ENCODE measurements at places on chromosomes 6 and 20.

DNA sequence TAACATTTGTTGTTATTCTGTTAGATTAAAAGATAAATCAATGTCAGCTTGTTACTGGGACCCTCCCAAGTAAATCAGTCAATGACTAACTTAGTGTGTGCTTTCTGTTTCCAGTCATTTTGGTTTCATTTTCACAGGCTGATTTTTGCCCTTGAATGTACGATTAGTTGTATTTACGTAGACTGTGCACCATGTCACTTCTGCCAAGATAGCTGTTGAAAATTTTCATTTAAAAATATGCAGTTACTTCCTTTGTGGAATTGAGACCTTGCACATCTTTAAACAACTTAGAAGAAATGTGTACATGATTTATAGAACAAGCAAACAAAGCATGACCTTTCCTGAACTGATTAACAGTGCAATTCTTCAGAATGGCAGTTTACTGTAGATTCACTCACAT lies 944.8 kb upstream of the CITED2 start:
- peak; percentile 53 for DNase-seq

DNA sequence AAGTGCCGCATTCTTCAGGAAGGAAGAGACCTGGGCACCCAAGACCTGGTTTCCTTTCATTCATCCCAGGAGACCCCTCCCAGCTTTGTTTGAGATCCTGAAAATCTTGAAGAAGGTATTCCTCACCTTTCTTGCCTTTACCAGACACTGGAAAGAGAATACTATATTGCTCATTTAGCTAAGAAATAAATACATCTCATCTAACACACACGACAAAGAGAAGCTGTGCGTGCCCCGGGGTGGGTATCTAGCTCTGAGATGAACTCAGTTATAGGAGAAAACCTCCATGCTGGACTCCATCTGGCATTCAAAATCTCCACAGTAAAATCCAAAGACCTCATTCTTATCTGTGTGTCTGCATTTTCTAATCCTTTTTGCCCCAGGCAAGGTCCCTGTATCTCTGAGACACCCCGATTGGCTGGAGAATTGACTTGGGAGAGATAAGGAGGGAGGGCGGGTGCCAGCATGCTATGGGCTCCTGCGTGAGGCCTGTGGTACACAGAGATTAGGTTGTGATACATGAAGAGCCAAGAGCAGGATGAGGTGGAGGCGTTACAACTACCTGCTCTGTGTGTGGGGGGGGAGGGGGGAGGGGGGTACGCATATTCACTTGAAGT lies 4.8 kb downstream of the MUC21 start:
- DNase-seq, result no peak

- peak; percentile 33 for DNase-seq
Measured at GRCh38 chr6:30447237-30447636, 42.1 kb upstream of the HLA-E start.

- DNase-seq, result peak; percentile 59
Measured at GRCh38 chr6:79894939-79895338, 52.4 kb downstream of the ELOVL4 start.

GRCh38 chr6:703552-703951 lies 10.6 kb upstream of the EXOC2 start:
- peak; percentile 61 for DNase-seq

- DNase-seq, result peak; percentile 31
Measured at GRCh38 chr6:165245701-165246100, 63.7 kb downstream of the C6orf118 start.

- no peak for DNase-seq
Measured at GRCh38 chr6:57342148-57342669, 24.8 kb downstream of the PRIM2 start.

DNA sequence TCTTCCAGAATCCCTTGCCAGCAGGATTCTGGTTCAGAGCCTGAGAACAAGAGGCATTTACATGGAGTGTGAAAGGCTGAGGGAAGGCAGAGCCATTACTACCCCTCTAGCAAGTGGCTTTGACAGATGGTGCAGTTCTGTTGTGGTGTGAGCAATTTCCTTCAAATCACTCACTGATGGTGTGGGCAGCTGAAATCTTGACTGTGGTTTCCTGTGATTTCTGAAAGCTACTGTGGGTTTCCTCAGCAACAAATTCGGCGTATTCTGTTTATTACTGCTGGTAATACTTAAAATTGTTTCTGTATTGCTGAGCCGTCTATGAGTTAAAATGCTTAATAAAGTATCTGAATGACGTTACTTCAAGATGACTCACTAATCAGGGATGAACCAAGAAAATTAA lies 181.5 kb upstream of the TCF21 start:
- peak; percentile 84 for DNase-seq

DNA sequence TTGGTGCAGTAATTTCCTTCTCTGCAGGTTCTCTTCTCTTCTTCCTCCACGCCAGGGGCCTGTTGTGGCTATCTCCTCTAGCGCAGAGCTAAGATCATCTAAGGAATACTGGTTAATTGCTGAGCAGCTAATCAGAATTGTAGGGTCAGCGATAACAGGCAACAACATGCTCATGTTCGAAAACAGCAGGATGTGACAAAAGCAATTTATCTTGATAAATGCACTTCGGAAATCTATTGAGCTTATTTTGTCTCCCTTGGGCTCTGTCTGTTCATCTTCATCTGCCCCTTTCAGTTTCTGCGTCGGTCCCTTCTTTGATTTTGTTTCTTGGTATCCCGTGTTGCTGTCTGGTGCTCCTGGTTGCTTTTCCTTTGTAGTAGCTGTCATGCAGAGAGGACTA lies 67.3 kb upstream of the MAP3K7 start:
- DNase-seq, result no peak

- no peak for DNase-seq
Measured at GRCh38 chr6:170167657-170168159, 123.2 kb downstream of the DLL1 start.

- DNase-seq, result no peak
Measured at GRCh38 chr6:134621858-134622257, 303.9 kb upstream of the SGK1 start.

DNA sequence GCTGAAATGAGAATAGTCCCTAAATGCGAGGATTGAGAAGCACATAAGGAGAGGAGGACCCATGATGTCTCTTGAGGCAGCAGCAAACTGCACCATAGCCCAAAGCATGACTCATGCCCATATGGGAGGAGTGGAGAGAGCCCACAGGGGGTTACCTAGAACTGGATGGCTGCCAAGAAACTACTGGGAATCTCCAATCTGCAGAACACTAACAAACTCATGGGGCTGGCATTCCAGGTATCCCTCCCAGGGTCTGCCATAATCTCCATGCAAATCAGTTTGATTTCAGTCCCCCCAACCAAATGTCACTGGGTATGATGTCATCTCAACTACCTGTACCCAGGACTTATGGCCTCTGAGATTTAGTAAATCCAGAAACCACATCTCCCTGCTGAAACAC lies 410.5 kb downstream of the PTPRT start:
- no peak for DNase-seq

GRCh38 chr6:140276719-140277118 lies 902.3 kb upstream of the CITED2 start:
- peak; percentile 36 for DNase-seq

- DNase-seq, result peak; percentile 77
Measured at GRCh38 chr20:53582574-53583351, 10.9 kb downstream of the ZNF217 start.

GRCh38 chr6:136524339-136524935 lies 25.8 kb downstream of the MAP7 start:
- no peak for DNase-seq

DNA sequence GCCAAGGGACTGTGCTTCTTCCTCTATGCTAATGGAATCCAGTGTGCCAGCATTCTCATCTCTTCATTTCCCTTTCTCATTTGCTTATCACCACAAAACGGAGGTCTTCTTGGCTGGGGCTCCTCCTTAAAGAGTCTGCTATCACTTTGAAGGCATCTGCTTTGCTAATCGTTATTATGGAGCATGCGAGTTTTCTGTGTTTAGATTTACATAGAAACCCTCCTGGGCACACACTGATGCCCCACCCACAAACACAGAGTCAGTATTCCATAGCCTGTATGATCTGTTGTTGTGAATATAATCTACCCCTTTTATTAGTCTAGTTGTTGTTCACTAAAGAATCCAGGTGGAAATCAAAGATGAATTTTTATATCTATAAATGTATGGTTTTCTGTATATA lies 83.4 kb upstream of the XRN2 start:
- no peak for DNase-seq

DNA sequence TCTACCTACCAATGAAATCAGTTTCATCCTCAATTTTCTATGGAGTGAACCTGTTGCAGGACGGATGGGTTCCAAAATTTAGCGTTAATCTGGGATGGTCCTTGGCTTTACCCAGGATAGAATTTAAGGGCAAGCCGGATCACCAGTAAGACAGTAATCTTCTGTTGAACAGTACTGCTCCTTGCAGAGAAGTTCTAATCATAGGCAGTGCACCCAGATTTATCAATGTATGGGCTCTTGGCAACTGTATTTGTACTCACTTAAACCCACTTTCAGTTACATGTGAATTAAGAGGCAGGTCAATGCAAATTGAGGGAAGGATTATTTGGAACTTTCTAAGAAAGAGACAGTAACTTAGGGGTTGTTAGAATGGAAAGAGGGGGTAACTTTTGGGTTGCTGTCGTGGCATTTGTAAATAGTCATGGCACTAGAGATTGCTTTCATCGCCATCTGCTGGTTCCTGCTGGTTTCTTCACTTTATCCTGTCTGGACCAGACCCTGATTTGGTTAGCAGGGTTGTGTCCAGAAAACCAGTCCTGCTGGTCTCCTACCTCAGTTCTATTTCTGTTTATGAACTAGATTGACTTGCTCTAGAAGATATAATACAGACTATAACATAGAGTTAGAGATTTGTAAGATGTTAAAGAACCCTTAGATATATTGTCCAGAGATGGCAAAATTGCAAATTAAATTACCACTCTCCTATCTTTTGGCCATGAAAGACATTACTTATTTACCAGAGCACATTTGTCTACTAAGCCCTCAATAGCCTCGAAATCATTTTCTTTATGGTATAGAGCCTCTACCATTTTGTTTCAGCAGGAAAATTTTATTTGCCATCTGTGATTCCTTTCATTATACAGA lies 646.3 kb downstream of the UTRN start:
- peak; percentile 50 for DNase-seq

DNA sequence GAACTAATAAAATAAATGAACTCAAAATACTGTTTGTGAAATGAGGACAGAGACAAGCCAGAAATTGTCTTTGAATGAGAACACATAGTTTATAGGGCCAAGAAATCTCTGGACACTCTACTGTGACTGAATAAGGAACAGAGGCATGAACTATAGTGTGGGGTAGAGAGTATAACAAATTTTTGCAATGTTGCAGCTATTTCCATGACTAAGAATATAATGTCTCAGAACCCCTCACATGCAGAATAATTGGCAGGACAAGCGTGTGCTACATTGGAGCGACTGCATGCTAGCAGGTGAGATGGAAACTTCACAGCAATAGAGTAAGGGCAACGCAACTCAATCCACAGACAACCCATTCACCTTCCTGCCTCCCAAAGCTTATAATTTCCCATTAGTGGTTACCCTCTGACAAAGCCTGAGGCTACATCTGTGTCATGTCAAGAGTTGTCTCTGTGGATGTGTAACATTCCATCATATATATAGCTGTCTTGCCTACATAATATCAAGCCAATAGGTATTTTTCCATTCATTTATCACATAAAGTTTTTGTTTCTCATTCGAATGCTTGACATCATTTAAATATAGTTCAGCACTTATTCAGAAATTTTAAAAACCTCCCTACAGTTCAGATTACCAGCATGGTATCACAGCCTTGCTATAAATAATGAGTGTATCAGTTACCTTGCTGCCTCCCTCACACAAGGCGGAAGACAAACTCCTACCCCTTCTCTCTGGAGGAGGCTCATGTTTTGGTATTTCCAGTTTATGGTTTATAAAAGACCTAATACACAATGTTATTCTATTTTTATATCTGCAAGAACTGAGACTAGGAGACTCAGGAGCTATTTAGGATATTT lies 47.9 kb upstream of the ECHDC1 start:
- DNase-seq, result no peak

- no peak for DNase-seq
Measured at GRCh38 chr20:39234520-39235095, 272.5 kb downstream of the DHX35 start.

GRCh38 chr20:24955045-24955444 lies 6.0 kb downstream of the CST7 start:
- DNase-seq, result no peak

GRCh38 chr20:34557936-34558319 lies 590 bp upstream of the MAP1LC3A start:
- no peak for DNase-seq

DNA sequence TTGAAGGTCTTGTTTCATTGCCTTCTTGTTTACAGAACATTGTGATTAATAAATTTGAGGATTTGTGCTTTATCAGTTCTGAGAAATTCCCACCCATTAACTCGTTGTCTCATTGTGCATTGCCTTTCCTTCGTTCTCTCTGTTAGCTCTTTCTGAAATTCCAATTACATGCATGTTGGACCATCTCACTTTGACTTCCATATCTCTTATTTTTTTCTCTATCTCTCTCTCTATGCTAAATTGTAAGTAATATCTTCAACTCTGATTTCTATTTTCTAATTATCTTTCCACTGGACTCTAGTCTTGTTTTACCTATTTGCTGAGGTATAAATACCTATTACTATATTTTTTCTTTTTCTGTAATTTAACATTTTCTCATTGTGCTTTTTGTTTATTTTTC lies 92.3 kb downstream of the SHLD1 start:
- DNase-seq, result no peak

DNA sequence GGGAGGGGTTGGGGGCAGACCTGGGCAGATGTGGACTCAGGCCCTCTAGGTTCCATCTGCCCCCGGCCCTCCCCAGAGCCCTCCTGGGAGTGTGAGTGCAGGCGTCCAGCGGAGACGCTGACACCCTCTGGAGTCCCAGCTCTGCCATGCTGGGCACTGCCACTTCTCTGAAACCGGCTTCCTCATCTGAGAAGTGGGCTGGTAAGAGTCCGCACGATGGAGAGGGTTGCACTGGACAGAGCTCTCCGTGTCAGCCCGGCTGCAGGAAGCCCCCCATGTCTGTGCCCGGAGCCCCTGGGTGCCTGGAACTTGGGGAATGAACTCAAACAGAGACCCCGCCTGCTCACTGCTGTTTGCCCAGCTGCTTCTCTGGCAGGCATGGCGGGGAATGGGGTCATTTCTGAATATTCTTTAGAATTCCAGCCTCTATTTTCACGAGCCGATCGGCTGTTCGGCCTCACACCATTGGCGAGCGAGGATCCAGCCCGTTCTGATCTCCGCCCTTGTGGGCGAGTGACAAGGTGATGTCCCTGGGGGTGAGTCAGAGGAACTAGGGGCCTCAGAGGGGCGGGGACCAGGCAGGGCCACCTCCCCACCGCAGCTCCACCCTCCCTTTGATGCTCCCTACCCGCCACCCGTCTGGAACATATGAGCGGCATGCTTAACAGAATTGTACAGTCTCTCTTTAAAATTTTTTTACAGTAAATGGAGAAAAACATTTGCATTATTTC lies 47.8 kb upstream of the GATA5 start:
- DNase-seq, result no peak

- DNase-seq, result no peak
Measured at GRCh38 chr6:37987559-37987958, 168.0 kb downstream of the ZFAND3 start.
